ENCODE measurements at places on chromosomes 7 and 10.

DNA sequence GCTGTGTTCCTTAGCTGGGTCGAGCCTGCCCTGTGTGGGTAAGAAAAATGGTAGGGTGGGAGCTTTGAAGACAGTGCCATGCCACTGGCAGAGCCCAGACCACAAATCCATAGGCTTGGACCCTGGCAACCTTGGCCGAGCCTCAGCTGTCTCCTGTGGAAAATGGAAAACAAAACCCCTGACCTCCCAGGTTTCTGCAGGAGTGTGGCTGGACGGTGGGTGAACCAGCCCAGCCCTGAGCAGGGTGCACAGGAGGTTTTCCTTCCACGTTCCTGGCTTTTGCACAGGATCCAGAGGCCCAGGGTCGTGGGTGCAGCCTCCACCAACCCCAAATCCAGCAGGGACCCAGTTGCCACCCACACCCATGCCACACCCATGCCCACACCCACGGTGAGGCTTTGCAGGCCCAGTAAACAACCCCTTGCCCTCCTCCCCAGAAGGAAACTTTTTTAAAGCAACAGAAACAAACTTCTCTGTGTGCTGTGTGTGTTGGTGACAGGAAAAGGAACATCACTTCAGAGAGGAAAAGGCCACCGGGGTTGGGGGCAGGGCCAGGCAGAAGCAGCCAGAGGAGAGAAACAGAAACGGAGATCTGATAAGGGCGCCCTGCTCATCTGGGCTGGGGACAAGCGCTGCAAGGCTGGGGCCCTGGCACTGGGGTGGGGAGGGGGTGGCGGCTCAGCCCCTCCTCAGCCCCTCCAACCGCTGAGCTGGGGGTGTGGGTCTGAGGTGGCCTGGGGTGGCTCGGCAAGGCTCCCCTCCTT, 20.7 kb upstream of the ZMIZ1 start:
- peak; percentile 65 for DNase-seq

DNA sequence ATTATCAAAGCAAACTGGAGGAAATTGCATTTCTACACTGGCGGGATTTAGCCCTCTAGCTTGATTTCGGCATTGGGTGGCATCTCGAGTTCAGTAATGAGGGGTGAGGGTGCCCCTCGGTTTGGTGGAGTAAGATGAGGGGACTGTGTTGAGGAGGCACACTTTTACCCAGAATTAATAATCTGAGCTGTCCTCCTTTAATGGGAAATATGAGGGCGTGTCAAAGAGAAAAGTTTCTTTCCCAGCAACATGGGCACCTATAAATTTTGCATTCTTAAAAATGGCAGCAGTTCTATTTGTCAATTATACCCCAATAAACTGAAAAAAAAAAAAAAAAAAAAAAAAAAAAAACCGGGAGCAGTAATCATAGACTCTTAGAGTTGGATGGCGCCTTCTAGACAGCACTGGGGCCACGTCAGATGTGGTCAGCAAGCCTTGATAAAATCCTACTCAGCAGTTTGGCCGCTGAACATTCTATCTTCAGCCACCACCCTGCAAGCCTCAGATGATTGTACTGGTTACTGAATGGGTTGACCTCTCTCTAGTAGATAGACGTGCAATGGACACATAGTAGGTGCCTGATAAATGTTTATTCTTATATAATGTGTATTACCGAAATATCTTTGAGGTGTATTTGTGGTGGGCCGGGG, 931 bp downstream of the PAPSS2 start:
- DNase-seq: no peak

- DNase-seq: no peak
These were observed 70.0 kb upstream of the PAPSS2 start for GRCh38 chr10:87589645-87590051.

DNA sequence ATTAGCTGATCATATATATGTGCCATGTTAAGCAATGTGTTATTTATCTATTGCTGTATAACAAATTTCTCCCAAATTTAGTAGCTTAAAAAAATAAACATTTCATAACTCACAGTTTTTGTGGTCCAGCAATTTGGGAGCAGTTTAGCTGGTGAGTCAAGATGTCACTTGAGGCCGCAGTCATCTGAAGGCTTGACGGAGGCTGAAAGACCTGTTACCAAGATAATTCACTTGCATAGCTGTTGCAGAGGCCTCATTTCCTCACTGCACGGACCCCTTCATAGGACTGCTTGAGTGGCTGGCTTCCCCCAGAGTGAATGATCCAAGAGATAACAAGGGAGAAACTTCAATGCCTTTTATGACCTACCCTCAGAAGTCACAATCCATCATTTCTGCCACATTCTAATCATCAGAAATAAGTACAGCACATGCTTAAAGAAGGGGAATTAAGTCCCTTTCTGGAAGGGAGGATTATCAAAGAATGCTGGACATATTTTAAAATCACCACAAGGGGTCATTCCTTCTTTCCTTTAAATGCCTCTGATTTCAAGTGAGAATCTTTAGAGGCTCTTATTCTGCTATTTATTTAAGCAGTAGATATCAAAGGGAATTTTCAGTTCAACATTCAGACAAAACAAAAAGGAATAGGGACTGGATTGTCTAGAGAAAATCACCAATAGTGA, 10.5 kb upstream of the SRPK2 start:
- no peak for DNase-seq

GRCh38 chr7:130699686-130700085, 13.3 kb upstream of the TSGA13 start:
- no peak for DNase-seq

- DNase-seq: no peak
These were observed 131.1 kb upstream of the PTPRZ1 start for GRCh38 chr7:121741896-121742295.

- no peak for DNase-seq
These were observed 680 bp upstream of the ADO start for GRCh38 chr10:62803724-62804355.

DNA sequence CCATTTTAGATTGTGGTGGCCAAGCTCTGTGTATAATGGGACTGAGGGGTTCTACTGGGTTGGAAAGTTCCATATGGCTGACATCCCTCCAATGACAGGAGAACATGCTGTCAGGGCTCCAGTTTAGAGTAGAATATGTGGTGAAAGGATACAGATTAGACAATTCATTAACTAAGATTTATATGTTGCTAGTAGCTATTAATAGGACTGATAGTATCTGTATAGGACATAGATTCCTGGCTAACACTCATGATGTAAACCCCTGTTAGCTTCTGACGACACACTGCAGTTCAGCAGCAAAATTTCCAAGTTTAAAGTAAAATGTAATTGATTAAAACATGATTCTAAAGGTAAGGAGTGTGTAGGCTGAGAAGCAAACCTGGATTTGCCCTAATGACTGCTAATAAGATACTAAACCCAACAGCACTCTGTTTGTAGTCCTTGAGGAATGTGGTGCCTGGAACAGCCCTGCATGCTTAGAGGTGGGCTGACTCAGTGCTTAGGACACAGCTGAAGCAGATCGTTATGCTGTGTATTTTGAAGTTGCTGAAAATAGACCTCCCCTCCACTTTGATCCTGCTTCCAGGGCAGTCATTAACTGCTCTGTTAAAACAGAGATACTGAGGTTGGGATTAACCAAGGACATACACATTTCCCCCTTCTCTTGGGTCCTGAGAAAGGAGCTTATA, 1129.6 kb downstream of the SORCS3 start:
- no peak for DNase-seq

GRCh38 chr7:21731977-21732376, 189.1 kb downstream of the DNAH11 start:
- no peak for DNase-seq

DNA sequence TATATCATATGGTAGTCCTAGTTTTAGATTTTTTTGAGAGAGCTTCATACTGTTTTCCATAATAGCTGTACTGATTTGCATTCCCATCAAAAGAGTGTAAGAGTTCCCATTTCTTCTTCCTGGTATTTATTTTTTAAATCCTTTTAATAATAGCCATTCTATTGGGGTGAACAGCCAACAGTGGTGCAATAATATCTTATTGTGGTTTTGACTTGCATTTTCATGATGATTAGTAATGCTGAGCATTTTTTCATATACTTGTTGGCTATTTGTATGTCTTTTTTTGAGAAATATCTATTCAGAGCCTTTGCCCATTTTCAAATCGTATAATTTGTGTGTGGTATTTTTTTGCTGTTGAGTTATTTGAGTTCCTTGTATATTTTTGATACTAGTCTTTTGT, 167.4 kb downstream of the FZD1 start:
- no peak for DNase-seq

- no peak for DNase-seq
These were observed 18.6 kb upstream of the SDK1 start for GRCh38 chr7:3282457-3282856.

GRCh38 chr7:91127959-91128358, 136.3 kb upstream of the FZD1 start:
- DNase-seq: no peak

DNA sequence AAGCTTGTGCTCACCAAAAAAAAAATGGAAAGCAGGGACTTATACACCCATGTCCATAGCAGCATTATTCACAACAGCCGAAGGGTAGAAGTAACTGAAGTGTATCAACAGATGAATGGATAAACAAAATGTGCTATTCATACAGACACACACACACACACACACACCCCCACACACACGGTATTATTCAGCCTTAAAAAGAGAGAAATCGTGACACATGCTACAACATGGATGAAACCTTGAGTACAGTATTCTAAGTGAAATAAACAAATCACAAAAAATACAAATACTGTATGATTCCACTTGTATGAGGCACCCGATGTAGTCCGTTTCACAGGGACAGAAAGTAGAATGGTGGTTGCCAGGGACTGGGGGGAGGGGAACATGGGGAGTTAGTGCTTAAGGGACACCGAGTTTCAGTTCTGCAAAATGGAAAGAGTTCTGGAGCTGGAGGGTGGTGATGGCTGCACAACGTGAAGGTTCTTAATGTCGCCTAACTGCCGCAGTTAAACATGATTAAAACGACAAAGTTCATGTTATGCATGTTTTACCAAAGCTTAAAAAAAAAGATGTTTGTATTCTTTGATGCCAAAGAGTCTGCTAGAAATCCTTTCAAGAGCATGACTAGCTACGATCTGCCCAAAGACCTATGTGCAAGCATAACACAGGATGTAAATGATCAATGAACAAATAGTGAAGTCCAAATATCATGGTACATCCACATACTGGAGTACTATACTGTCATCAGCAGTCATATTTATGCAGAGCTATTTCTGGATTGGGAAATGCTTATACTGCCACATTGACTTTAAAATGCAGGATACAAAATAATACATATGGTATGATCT, 7.2 kb downstream of the TNS3 start:
- DNase-seq: no peak

GRCh38 chr10:88491314-88491713, 91.8 kb downstream of the RNLS start:
- no peak for DNase-seq

- peak; percentile 43 for DNase-seq
These were observed 539 bp upstream of the MKLN1 start for GRCh38 chr7:131327049-131327625.

- no peak for DNase-seq
These were observed 15.5 kb upstream of the C10orf71 start for GRCh38 chr10:49283491-49283890.

DNA sequence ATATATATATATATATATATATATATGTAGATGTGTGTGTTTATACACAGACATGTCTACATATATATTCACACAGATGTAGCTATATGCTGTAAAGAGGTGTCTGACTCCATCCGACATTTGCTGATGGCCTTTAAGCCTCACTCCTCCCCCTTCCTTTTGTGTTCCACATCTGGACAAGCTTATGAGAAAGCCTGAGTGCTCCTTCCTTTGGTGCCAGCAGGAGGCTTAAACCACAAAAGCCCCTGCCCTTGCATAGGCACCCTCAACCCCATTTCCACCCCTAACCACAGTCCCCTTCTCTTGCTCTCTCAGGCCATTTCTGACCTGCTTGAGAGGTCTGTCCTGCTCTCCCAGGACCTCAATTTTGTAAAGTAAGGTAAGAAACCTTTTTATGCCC, 98.7 kb downstream of the SVOPL start:
- no peak for DNase-seq

DNA sequence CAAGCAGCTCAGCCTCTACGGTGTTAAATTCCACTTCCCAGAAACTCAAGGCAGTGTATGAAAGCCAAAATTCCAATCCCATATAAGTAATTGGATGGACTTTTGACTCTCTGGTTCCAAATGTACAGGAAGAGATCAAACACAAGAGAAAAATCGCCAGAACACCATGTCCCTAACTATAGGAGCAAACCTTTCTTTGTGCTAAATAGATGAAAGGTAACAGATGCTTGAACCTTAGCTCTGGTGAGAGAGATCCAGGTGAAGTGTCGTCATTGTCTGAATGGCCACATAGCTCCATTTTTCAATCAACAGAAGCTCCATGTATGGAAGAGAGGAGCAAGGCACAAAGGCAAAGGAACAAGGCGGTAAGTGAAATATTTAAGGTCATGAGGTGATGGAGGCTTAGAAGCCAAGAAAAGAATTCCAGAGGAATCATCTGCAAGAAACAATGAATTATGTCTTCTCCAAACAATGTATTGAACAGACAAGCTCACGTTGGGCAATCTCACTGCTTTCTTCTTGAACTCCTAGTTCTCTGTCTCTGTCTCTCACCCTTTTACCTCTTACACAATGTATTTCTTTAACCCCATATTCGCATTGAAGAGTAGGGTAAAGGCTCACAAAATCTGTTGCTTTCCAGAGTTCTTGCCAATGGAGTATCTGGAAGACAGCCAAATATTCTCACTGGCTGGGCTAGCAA, 585.1 kb downstream of the GATA3 start:
- DNase-seq: no peak

GRCh38 chr7:46386428-46387399, 465.6 kb upstream of the IGFBP3 start:
- no peak for DNase-seq

GRCh38 chr10:18109341-18109870, 30.8 kb upstream of the CACNB2 start:
- no peak for DNase-seq

DNA sequence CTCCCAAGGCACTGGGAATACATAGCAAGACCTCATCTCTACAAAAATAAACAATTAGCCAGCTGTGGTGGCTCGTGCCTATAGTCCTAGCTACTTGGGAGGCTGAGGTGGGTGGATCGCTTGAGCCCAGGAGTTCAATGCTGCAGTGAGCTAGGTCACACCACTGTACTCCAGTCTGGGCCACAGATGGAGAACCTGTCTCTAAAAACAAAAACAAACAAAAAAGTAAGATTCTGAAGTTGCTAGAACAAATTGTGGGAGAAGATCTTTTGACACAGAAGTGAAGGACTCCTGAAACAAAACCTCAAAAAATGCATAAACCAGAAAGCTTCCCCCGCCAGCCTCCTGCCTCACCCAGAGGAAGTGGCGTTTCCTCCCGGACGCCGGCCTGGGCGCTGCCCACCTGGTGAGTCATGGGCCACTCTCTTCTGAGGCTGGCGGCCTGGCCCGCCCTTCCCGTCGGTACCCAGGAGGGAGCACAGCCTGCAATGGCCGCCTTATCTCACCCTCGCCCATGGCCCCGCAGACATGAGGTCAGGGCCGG, 25.4 kb upstream of the ELN start:
- DNase-seq: peak; percentile 42

DNA sequence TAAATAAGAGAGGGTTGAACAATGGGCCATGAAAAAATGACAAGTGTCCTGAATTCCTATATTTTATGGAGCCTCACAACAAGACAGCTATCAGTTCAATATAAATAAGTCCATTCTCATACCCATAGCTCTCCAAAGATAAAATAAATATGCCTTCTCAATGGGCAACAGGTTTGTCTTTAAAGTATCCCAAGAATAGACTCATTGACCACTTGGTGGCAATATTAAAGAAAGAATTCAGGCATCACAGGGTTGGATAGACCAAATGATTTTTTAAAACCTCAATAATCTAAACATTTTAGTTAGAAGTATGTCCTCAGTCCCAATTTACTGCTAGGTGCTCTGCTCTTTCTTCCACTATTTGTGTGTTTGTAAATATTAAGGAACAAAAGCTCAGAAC, 165.1 kb upstream of the WNT16 start:
- no peak for DNase-seq

All from stimulated activated CD8-positive, alpha-beta memory T cell treated with anti-CD3 and anti-CD28 coated beads, Interleukin-4, amount 100 ng/mL, for 48 hours (primary cell).